ENCODE measurements at places on chromosomes 3 and 15. TPM values are rescaled to one million over a fixed set of nuclear protein-coding genes. Genes with fewer than 3 reads are reported as not detected.

The MCF2L2 gene
- 7.0 TPM for total RNA-seq

The LXN gene
- total RNA-seq = 10.3 TPM

The C3orf22 gene
- total RNA-seq = not detected

The TNFAIP8L3 gene
- 0.13 TPM for total RNA-seq

The GASK1A gene
- total RNA-seq = not detected

The CHRNB4 gene
- total RNA-seq = not detected

The SLC25A36 gene
- total RNA-seq = 51.8 TPM

The STOML1 gene
- total RNA-seq = 7.1 TPM

The PRR20G gene
- total RNA-seq = not detected

The STXBP5L gene
- not detected for total RNA-seq

The MST1R gene
- 2.6 TPM for total RNA-seq

The ZKSCAN7 gene
- total RNA-seq = 0.98 TPM

The CASR gene
- total RNA-seq = 0.10 TPM

The HDC gene
- not detected for total RNA-seq

The FBXW12 gene
- total RNA-seq = not detected

The ISL2 gene
- 3.7 TPM for total RNA-seq

The SLC27A2 gene
- 29.5 TPM for total RNA-seq

The TMEM207 gene
- not detected for total RNA-seq

The TGM5 gene
- 0.28 TPM for total RNA-seq

The SECISBP2L gene
- total RNA-seq = 35.7 TPM

The GOLGA8G gene
- not detected for total RNA-seq

The FRMD4B gene
- total RNA-seq = 69.5 TPM

The ZIC1 gene
- not detected for total RNA-seq

The ITIH3 gene
- not detected for total RNA-seq

The CRABP1 gene
- not detected for total RNA-seq

The SUSD5 gene
- total RNA-seq = not detected

The CACNA1D gene
- 2.5 TPM for total RNA-seq

The GPR62 gene
- not detected for total RNA-seq

The TRH gene
- not detected for total RNA-seq

The STX19 gene
- total RNA-seq = not detected

The ITGA11 gene
- 0.73 TPM for total RNA-seq

The MORC1 gene
- not detected for total RNA-seq

The MAGEL2 gene
- not detected for total RNA-seq

The BLM gene
- 59.4 TPM for total RNA-seq

The ATP8B4 gene
- 20.7 TPM for total RNA-seq

The AADAC gene
- total RNA-seq = not detected

The RETNLB gene
- total RNA-seq = not detected

The RTP3 gene
- total RNA-seq = not detected
